ENCODE measurements at places on chromosomes 5 and 9.

- DNase-seq, result no peak
Measured at GRCh38 chr5:31097851-31098250, 95.6 kb upstream of the CDH6 start.

- peak; percentile 78 for DNase-seq
Measured at GRCh38 chr5:57824047-57824446, 341.4 kb upstream of the ACTBL2 start.

DNA sequence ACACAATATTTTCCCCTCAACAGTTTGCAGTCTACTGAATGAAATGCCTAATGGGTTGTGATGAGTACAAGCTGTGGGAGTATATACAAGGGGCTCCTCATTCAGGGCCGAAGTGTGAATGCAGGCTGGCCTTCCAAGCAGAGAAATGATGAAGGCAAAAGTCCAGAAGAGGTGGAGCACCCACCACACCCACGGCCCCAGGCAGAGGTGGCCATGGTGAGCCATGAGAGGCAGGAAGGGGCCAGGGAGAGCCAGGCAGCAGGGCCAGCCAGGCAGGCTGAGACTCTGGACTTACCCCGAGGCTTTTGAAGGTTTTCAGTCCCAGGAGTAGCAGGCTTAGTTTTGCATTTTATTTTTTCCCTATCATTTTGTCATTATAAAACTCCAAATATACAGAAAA is 218.1 kb downstream of the AUH start:
- DNase-seq, result no peak

GRCh38 chr5:137954131-137954879 is 65.0 kb downstream of the PKD2L2 start:
- DNase-seq, result peak; percentile 88

- DNase-seq, result no peak
Measured at GRCh38 chr5:36787365-36788093, 89.0 kb upstream of the NIPBL start.

- no peak for DNase-seq
Measured at GRCh38 chr9:94948567-94949235, 222.2 kb downstream of the AOPEP start.

GRCh38 chr5:91076138-91076537 is 307.0 kb downstream of the ARRDC3 start:
- peak; percentile 16 for DNase-seq

GRCh38 chr9:134165357-134166315 is 1.3 kb upstream of the RNU6ATAC start:
- no peak for DNase-seq

DNA sequence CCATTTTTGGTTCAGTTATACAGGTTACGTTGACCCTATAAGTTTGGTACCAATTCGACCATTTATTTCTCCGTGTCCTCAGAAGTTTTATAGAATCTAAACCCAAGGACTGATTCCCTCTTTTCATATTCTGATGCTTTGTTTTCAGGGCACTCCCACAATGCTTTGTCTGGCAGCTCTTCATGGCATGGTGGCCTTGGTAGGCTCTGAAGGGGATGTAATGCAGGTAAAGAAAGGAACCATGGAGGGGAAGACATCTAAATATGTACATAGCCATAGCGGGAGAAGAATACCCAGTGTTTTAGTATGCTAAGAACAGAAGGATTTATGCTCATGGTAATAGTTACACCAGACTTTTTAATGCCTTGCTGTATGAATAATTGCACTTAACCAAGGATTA is 82.7 kb downstream of the HACD4 start:
- no peak for DNase-seq

DNA sequence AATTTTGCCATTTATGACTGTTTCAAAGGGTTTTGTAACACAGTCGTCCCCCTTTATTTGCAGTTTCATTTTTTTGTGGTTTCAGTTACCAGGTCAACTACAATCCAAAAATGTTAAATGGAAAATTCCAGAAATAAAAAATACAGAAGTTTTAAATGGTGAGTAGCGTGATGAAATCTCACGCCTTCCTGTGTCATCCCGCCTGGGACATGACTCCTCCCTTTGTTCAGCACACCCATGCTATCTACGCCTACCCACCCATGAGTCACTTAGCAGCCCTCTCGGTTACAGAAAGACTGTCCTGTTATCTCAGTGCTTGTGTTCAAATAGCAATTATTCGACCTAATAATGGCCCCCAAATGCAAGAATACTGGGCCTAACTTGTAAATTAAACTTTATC is 765.3 kb upstream of the ADAMTS16 start:
- DNase-seq, result no peak

- DNase-seq, result peak; percentile 3
Measured at GRCh38 chr9:19379697-19380046, 364 bp downstream of the RPS6 start.

GRCh38 chr5:91245871-91246270 is 137.2 kb downstream of the ARRDC3 start:
- peak; percentile 14 for DNase-seq

DNA sequence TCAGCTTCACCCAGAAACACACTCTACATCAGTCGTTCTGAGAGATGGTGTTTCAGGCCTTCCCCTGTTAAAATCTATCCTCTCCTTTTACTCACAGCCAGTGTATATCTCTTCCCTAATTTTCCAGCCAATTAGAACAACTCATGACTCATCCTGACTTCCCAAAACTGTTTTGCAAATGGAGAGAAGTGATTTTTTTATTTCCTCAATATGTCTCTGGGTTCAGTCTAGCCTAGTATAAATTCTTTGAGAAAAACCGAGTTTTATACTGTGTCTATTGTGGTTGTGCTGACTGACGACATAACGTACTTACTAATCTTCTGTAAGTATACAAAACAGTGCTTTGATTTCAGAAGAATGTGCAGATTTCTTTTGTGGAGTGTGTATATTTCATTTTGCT is 28.4 kb upstream of the CAST start:
- peak; percentile 38 for DNase-seq

DNA sequence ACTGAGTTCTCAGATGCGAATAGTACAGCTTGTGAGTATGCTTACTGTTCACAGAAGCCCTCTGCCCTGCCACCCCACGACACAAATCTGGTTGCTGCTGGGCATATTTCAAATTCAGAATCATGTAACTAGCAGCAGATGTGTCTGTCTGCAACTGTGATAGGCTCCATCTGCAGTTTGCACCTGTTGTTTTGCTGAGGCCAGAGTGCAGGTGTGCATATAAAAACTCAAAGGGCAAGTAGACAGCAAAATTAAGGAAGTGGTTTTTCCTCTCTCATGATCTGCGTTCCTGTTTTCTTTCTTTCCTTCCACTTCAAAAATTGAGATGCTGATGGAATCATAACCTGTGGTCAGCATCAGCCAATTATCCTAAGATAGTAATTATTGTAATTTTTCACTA is 1000.5 kb downstream of the PTPRD start:
- DNase-seq, result no peak

- DNase-seq, result no peak
Measured at GRCh38 chr5:73438645-73439470, 9.7 kb downstream of the FOXD1 start.

DNA sequence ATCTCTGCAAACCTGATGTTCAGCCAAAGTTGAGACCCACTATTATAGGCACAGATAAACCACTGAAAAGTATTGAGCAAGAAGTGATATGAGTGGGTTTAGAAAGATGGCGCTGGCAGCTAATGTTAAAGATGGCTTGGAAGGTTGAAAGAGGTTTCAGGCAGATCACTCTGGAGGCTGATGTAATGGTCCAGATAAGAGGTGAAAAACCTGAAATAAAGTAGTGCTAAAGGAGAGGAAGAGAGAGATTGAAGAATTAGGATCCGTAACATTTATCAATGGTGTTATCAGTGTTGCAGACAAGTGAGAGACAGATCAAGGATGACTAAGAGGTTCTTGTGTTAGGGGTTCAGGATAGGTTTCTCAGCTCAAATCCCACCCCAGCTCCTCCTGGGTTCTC is 58.3 kb downstream of the SLC44A1 start:
- DNase-seq, result no peak

- no peak for DNase-seq
Measured at GRCh38 chr9:88995200-88995577, 3.9 kb downstream of the S1PR3 start.

DNA sequence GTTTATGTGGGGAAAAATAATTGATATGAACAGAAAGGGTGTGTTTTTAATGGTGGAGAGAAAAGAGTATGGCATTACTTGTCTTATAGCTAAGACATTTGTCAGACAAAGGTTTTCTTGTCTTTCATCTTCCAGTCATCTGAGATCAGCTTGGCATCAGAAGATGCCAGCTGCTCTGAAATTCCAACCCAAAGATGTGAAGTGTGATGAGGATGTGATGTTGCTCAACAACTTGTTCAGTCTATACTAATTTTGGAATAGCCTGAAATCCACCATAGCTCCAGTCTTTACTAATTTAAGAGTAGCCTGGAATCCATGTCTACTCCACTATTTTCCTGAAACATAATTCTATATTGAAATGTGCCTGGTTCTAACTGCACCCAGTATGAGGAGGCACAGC is 182.3 kb downstream of the CFAP90 start:
- DNase-seq, result no peak

- DNase-seq, result peak; percentile 4
Measured at GRCh38 chr9:86352440-86353077, 1.7 kb downstream of the TUT7 start.

DNA sequence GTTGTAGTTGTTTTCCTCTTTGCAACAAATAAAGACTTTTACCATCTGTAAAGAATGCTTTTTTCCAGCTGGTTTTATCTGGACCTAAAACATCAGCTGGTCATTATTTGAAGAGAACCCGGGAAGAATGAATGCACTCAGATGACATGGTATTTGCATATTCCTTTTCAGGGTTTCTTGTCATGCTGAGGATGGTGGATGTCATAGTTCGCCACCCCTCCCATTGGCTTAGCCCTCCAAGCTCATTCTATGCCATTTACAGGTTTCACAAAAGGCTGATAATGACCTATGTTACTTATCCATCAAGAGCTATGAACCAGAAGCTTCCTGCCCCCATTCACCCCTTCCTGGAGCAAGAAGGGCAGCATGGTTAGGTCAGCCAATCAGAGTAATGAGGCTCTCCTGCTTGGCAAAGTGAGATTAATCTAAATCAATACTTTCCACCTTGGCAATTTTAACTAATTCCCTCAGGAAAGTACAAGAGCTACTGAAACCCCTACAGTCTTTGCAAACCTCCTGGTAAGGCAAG is 440.5 kb upstream of the TLE4 start:
- no peak for DNase-seq

DNA sequence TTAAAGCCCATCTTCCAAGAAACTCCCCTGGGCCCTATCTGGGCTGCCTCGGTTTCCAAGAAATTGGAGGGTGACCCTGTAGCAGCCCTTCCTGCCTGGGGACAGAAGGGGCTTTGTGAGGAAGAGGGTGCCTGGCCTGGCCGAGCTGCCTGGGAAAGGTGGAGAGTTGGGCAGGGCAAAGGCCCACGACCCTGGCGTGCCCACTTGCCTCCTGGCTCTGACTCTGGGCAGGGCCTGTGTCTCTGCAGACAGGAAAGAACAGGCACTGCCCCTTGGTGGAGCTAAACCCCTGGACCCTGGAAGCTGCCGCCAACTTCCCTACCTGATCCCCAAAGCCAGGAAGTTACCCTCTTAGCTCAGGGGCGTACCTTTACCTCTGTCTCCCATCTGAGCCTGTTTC is 149.3 kb downstream of the RGS3 start:
- no peak for DNase-seq
